LNCaP clone FGC (cell line): ENCODE measurements at places on chromosomes 16 and 17.

DNA sequence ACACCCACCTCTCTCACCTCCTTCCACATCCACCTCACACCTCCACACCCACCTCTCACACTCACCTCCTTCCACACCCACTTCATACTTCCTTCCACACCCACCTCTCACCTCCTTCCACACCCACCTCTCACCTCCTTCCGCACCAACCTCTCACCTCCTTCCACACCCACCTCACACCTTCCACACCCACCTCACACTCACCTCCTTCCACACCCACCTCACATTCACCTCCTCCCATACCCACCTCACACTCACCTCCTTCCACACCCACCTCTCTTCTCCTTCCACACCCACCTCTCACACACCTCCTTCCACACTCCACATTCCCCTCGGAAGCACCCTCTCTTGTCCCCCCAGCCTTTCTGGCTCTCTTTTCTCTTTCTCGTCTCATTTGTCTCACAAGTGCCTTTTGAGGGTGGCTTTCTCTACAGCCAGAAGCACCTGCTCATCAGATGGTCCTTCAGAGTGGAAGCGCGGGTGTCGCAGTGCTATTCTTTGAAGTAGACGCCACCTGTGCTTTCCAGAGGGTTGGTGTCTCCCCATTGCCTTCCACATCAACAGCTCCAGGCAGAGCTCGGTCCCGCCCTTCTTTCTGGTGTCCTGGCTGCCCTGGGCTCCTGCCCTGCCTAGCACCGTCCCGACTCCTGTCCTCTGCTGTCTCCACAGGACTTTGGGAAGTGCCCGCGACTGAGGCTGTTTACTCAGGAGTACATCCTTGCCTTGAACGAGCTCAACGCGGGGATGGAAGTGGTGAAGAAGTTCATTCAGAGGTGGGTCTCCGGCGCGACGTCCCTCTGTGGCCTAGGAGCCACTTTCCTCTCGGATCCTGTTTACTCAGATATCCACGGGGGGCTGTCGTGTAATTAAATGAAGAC, 109.4 kb upstream of the PLCG2 start:
- DNase-seq: no peak

- no peak for DNase-seq
Observed at GRCh38 chr17:80359422-80360110, 55.4 kb upstream of the ENDOV start.

DNA sequence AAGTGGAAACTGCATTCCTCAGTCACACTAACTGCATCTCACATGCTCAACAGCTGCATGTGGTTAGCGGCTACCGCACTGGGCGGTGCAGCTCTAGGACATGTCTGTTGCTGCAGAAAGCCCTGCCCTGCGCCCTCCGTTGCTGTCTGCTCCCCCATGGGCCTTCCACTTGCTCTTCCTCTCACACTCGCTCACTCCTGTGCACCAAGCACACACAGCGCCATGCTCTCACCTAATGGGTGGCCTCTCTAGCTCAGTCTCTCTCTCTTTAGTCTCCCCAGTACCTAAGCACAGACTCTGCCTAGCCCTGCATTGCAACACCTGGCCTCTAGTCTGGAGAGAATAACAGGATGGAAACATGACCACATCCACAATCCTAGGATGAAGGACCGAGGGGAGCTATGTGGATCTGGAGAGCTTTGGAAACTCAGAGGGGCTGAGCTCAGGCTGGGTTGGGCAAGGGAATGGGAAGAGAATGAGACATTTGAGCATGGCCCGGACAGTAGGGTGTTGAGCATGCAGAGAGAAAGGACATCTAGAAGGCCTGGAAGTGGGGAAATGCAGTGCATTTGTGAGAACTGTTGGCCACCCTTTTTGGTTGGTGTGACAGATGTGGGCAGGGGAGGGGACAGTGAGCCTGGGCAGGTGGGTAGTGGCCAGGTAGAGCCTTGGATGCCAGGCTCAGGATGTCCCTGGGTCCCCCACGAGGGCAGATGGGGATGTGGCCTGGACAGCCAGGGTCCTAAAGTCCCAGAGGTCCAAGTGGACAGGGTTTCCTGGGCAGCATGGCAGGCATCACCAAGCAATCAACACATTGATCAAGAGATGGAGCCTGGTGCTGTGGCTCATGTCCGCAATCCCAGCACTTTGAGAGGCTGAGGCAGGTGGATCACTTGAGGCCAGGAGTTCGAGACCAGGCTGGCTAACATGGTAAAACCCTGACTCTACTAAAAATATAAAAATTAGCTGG, 16.1 kb downstream of the SGCA start:
- no peak for DNase-seq

GRCh38 chr17:39765175-39765574, 27.4 kb downstream of the GRB7 start:
- no peak for DNase-seq

DNA sequence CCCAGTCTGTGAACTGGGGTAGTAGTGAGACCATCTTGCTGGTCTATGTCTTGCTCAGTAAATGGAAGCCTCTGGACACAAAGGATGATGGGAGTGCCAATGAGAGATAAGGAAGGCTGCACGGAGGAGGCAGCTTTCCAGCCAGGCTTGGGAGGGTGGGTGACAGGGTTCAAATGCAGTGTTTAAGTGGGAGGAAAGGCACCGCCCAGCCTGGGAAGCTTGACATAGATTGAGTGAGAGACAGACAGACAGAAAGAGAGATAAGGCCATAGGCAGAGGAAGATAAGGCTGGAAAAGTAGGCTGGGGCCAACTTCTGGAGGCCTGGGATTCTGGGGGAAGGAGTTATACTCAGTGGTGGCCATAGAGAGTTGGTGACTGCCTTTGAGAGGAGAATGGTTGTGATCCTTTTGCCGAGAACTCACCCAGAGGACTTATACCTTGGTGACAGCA, 7.2 kb upstream of the COL1A1 start:
- no peak for DNase-seq

DNA sequence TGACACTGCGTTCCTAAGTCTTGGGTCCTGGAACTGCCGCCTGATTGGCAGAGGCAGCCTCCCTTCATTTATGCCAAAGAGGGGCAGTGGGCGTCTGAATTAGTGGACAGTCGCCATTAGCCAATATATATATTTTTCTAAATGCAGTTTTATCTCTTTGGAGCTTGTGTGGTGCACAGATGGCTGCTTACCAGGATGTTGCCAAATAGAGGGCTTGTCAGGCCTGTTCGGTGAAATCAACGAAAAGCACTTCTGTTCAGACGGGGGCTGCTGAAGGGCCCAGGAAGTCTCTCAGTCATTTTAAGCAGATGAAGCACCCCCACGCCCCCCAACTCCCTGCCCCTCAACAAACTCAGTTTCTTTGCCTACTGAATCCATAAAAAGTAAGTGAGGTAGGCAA, 66.0 kb downstream of the RAP1GAP2 start:
- no peak for DNase-seq

GRCh38 chr17:17151055-17151454, 55.1 kb downstream of the PLD6 start:
- DNase-seq: no peak

GRCh38 chr16:55964923-55965475, 89.8 kb upstream of the CES5A start:
- DNase-seq: no peak

DNA sequence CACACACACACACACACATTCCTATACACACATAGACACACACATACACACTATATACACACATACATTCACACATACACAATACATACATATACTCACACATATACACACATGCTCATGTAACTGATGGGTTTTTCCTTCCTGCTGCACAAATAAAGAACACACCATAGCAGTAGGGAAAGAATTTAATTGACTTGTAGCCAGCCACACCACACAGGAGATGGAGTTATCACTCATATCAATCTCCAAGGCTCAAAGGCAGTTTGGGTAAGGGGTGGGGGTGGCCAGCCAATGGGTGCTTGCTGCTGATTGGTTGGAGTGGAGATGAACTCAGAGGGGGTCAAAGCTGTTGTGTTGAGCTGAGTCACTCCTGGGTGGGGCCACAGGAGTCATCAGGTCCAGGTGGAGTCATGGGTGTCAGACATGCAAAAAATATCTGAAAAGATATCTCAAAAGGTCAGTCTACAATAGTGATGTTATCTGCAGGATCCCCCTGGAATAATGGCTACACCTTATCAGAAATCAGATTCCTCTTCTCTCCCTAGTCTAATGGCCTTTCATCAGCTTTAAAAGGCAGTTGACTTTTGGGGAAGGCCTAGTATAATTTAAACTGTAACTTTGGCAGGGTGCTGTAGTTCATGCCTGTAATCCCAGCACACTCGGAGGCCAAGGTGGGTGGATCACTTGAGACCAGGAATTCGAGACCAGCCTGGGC, 46.1 kb downstream of the WSB1 start:
- DNase-seq: no peak

- no peak for DNase-seq
Observed at GRCh38 chr17:44363613-44364159, at the start of gene FAM171A2. Gene FAM171A2 (minus strand): TSS chr17:44363853. CDS start chr17:44363714, 139 bp downstream.

DNA sequence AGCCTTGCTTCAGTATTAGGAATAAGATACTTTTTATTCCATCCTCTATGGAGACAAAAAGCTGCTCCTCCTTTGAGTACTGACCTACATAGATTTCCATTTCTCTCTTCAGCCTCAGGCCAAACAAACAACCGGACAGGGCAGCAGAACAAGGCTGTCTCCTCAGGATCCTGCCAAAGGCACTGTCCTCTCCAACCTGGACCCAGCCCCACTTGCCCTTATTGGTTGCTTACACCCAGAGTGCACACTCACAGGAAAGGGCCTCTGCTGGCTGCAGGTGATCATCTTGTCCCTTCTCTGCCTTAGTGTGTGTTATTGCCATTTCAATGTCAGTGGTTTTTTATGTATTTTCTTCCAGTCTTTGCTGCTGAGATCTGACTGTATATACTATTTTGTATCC, 26.6 kb downstream of the LIG3 start:
- DNase-seq: no peak

GRCh38 chr16:22664561-22664997, 149.4 kb upstream of the HS3ST2 start:
- no peak for DNase-seq
